Neuronal stem cell (in vitro differentiated cells): ENCODE measurements at places on chromosomes 2 and 18.

- no peak for DNase-seq
Observed at GRCh38 chr2:171902840-171903420, 8.9 kb upstream of the SLC25A12 start.

DNA sequence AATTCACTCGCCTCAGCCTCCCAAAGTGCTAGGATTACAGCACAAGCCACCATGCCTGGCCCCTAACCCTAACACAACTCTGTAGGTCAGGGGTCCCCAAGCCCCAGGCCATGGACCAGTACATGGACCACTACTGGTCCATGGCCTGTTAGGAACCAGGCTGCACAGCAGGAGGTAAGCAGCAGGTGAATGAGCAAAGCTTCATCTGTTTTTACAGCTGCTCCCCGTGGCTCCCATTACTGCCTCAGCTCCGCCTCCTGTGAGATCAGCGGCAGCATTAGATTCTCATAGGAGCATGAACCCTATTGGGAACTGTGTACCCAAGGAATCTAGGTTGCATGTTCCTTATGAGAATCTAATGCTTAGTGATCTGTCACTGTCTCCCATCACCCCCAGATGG, 201.7 kb downstream of the NRP2 start:
- DNase-seq = no peak

DNA sequence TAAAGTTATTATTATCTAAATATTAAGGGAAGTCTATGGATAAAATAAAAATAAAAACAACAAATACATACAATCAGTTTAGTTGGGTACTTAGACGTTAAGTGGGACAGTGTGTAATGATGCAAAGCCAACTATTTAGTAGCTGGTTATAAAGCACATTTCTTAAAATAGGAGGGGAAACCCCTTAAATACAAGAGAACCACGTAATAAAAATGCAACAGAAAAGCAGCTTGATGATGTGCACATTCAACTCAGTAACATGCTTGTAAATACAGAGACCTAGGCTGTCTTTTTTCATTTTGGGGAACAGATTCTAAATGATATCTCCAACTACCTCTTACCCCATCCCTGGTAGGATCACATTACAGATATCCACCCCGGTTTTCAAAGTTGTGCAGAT, 134.3 kb upstream of the AQP4 start:
- DNase-seq = no peak

GRCh38 chr2:145012214-145012670, 492.3 kb upstream of the ZEB2 start:
- DNase-seq = no peak

GRCh38 chr2:181008407-181008806, 28.0 kb downstream of the UBE2E3 start:
- DNase-seq = no peak

DNA sequence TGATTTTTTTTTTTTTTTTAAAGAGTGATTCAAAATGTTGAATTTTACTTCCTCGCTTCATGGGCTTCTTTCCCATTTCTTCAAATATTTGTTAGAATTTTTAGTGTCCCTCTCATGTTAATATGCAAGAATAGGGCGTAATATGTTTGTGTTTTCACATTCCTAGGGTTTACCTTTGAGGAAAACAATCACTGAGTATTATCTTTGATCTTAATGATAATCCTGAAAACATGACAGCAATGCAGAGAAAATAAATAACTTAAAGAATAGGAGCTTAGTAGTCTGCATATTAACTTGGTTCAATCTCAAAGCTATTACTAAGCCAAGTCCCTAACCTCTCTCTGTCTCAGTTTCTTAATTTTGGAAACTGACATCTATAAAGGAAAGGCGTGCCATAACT, 475.4 kb downstream of the NRXN1 start:
- no peak for DNase-seq

GRCh38 chr18:57855551-57855950, 52.4 kb upstream of the ATP8B1 start:
- no peak for DNase-seq

GRCh38 chr2:168090366-168091135, 156.8 kb downstream of the STK39 start:
- DNase-seq = no peak

DNA sequence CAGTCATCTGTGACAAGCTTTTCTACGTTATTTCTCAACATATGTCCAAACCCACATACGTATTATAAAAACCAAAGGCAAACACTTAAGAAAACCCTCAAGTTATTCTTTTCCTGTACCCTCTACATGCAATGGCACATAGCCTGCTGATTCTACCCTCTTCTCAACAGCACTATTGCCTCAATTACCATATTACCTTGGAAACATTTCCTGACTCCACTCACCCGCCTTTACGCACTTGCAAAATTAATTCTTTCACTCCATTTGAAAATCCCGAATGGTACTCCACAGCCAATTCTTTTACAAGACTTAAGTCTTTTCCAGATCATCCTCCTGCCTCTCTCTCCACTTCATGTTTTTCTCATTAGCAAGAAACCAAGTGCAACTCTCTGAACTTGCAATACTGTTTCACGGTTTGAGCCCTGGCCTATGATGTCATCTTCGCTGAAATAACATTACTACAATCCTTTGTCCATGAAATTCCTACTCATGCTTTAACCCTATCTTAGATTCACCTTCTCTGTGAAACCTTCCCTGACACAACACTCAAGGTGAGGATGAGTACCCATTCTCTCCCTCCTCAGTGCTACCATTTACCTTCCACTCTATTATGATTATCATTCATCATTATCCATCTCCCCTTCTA, 29.0 kb downstream of the SESTD1 start:
- no peak for DNase-seq

DNA sequence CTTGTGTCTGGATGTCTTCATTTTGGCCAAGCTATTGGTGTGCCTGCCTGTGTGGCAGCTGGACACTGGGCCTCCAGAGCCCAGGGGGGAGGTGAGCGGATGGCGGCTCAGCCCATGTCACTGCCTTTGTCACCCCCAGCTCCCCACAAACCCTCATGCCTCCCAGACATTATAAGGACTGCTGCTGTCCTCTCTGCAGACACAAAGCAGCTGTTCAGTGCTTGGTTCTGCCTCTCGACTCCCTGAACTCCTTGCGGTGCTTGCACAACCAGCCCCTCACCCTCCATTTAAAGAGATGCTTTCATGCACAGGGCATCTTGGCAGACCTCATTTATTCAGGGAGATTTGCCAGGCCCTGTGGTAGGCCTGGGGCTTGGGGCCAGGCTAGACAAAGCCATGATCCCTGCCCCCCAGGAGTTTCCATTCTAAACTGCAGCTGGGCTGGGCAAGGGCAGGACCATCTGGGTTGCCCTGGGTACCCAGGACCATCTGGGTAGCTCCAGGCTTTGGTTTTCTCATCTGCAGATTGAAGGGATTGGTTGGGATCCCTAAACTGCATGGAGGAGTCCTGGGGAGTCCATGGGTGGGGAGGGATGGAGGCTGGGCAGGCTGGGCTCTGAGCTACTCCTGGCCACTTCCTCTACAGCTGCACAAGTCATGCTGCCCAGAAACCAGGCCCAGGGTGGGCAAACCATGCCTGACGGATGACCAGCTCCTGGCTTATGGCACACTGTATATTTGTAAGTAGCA, 168.5 kb downstream of the CELF4 start:
- DNase-seq = no peak

GRCh38 chr2:11079136-11079824, 76.0 kb upstream of the SLC66A3 start:
- DNase-seq = no peak

DNA sequence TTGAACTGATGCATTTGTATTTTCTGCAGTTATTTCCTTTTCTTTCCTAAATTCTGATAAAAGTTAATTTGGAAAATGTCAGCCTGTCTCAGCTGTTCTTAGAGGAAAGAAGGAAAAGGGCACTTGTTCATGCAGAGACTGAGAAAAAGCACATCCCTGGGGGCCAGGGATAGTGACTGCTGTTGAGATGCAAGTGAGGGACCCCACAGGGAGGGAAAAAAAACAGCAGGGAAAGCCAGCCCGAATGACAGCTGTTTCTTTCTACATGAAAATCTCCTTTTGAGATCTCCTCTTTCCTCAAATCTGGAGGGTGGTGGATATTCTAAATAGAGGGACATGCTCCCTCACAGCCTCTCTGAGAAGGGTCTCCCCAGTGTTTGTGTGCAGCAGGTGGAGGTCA, 14.0 kb upstream of the MTA3 start:
- no peak for DNase-seq

- no peak for DNase-seq
Observed at GRCh38 chr2:230898713-230899091, 26.3 kb downstream of the GPR55 start.

DNA sequence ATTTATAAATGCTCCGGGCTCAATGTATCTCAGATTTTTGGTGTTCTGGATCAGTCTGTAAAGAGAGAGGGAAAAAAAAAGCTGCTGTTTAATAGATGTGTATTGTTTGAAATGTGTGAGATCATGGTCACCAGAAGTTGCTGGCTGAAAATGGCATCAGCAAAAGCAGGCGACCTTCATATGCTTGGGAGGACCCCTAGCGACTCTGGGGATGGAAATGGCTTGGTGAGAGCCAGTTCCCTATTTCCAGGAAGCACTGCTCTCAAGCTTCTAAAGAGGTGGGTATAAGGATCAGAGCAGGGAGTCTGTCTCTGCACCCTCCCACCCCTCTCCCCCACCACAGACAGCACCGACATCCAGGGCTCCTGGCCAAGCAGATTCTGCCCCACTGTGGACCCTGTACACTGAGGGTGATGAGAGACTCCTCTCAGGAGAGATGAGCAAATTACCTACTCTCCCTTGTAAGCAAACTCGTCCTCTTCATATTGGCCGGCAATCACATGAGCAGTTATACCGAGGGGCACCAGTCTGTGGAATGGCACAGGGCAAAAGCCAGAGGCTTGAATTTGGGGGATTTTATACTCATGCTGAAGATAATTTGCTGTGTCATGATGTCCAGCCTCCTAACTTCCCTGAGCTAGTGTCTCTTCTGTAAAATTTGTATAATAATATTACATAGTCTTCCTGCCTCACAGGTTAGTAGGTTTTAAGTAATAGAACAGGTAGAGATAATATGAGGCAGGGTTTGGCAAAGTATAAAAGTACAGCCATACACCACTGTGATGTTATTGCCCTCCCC, 29.6 kb downstream of the LHCGR start:
- no peak for DNase-seq

- no peak for DNase-seq
Observed at GRCh38 chr18:10264260-10264659, 190.2 kb upstream of the APCDD1 start.

DNA sequence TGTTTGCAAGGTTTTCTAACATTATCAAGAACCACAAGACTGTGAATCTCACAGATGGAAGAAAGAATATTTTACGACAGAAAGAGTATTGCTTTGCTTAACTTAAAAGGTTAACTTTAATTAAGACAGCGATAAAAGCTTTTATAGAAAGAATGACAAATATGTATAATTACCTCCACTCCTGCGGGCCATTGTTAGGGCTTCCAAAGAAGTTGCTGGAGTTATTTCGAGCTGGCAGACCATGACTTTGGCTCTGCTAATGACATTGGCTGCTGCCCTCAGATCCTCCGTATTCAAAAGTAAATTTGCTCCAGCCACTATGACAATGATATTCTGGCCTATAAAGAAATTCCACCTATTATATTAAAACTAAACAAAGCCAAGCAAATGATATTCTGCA, 47.3 kb downstream of the RBKS start:
- DNase-seq = no peak

- no peak for DNase-seq
Observed at GRCh38 chr2:45260946-45261345, 251.7 kb upstream of the SIX2 start.

- DNase-seq = no peak
Observed at GRCh38 chr2:181810823-181811695, 80.5 kb upstream of the ITPRID2 start.

GRCh38 chr18:48030616-48031480, 100.4 kb upstream of the SMAD2 start:
- peak; percentile 54 for DNase-seq

DNA sequence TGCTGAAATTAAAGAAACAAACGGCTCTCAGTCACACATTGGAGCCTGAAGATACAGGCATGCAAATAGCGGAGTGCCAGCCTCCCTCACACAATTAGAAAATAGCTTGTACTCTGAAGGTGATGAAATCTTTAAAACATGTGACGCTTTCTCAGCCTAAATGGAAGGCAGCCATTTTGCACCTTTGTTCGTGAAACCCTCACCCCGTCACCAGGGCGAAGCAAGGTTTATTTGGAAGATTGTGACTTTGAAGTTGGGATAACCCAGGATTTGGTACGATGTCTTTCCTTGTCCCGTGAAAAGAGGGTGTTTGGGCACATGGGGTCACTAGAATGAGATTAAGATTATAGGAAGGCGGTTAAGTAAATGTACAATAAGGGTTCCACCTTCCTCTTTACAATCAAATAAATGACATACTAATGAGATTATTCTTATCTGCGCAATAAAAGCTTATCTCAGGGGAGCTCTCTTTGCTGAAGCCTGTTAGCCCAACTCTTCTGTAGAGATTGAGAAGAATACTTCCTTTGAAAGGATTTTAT, 4.2 kb downstream of the SH3BP4 start:
- DNase-seq = no peak

- no peak for DNase-seq
Observed at GRCh38 chr2:36538335-36538734, 59.6 kb downstream of the FEZ2 start.

GRCh38 chr18:5462227-5462626, 81.6 kb downstream of the EPB41L3 start:
- DNase-seq = no peak

DNA sequence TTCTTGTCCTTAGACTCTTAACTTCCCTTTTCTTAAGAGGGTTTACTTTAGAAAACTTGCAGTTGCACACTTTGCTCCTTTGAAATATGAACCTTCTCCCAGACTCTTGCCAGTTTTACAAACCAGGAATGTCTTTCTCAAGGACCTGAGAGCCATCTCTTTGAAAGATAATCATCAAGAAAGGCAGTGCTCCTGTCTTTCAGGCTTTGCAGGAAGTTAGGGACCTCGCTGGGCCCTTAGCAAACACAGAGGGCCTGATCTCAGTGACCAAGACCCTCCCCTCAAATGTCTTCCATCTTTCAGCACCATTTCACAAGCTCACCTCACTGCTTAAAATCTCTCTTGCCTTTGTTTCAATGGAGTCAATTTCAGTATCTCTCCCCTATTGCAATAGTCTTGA, 32.0 kb upstream of the NYAP2 start:
- no peak for DNase-seq

DNA sequence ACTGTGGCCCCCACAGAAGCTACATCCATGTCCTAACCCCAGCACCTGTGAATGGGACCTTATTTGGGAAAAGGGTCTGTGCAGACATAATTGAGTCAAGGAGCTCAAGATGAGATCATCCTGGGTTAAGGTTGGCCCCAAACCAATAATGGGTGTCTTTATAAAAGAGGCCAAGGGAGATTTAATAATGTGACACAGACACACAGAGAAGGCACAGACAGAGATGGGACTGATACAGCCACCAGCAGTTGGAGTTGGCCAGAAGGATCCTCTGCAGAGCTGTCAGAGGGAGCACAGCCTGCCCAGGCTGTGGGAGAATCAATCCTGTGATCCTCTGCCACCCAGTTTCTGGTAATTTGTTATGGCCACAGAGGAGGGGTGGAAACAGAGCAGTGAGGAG, 26.0 kb downstream of the SNORC start:
- DNase-seq = no peak
